NCI-H1417 (cell line): ENCODE measurements at places on chromosomes 11 and 22.

GRCh38 chr11:118180300-118180703, 3.9 kb upstream of the SCN2B start:
- DNase-seq: no peak

GRCh38 chr11:65606876-65607613, 7.0 kb downstream of the MAP3K11 start:
- no peak for DNase-seq

DNA sequence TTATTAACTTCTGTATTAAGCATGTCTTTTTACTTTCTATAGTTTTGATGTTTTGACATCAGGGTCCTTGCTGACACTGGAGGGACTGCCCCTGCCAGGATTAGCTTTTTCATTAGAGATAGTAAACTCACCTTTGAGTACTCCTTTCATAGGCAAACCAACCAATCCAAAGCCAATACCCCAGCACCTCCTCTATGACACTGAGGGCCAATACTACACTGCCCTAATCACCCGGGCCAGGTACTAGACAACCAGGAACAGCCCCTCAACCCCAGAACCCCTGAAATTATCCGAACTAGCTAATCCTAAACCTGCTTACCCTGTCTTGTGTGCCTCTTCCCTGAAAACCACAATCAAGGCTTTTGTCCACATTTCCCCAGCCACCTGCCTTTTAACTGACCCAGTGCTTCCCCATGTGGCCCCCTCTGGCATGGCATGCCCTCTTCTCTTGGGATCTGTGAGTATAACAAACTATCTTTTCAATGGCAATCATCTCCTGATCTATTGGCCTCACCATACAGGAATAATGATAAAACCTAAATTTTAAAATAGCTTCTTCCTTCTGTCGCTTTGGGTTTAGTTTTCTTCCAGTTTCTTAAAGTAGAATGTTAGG, 31.2 kb downstream of the RAB6A start:
- peak; percentile 42 for DNase-seq

DNA sequence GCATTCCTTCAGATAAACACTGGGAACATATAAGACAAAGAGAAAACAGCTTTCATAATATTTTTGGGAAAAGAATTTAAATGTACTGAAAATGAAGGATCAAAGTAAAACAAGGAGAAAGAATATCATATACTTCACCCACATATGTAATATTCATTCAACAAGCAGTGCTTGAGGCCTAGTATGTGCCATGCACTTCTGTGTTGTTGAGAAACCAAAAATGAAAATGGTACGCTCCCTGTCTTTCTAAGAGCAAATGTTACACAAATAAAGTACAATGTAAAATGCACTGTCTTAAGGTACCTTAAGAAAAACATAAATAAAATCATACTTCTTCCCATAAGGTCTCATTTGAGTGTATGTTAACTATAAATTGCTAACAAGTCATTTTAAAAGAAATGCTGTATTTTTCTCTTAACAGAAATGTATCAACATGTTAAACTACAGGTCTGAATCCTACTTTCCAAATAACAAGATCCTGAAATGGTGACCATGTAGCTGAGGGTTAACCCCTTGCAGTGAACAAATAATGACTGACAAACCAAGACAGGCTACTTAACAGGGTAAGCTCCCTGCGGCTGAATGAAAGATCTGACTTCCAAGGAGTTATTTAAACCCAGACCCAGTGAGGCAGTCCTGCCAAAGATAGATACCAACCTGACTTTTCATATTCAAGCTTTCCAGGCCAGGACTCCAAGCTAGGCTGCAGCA, 377.6 kb downstream of the DCDC1 start:
- DNase-seq: no peak

DNA sequence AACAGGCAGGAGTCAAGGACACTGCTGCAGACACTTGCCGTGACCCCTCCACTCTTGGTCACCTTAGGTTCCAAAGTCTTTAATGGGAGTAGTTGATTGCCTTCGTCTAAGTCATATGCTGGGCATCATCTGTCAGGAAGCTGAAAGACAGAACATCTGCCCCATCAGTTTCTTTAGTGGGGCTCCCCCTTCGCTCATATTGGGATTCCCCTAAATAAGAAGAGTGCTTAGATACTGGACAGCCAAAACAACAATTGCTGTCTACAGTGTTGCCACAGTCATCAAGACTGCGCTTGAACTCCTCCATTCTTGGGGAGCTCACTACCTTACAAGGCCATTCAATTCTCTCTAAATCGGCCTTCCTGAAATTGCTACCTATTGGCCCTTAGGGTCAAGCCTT, 58.5 kb downstream of the UBASH3B start:
- no peak for DNase-seq

GRCh38 chr11:57131080-57131790, 50.5 kb upstream of the LRRC55 start:
- DNase-seq: peak; percentile 25

DNA sequence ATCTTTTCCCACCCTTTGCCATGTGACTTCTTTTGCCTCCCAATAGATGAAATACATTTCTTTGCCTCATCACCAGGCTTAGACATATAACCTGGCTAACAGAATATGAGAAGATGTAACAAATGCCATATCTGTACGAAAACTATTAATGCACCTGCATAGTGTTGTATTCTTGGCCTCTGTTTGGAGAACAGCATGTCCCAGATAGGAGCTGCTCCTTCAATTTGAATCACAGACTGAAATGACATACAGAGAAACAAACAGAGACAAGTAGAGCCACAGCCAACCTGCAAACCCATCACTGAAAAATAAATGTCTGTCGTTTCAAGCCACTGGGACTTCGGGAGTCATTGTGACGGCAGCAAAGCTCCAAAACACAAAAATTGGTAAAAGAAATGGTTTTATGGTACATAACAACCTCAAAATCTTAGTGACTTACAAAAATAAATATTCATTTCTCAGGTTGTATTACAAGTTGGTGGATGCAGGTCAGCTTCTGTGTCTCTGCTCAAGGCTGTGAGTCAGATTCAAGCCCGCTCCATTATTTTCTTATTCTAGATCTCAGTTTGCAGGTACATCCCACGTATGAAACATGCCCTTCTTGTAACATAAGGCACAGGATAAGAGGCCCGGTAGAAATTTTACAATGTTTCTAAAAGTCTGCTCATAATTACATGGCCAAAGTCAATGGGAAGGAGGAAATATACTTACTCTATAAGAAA, 171.3 kb upstream of the SOX6 start:
- no peak for DNase-seq

DNA sequence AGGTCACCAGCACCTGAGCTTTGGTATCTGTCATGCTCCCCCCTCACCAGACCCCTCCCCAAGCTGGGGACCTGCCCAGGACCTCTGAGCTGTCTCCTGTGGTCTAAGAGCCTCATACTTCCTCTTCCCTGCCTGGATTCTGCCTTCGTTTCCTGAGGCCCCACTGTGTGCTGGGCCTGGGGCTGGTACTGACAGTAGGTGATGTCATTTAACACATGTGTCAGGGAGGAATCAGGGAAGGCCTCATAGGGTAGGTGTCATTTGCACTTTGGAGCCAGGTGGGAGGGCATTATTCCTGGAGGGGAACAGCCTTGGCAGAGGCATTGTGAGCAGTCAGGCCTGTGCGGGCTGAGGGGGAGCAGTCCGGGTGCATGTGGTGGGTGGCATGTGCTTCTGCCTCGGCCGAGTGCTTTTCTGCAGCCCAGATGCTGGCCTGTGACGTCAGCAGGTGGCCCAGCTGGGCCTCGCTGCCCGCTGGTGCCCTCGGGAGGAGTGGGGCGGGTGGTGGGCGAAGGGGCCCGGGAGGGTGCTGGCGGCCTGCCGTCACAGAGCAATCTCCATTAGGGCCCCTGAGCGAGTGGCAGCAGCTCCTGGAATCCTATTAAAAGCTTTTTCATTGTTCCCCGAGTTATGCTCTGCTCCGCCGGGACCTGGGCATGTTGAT, 9.1 kb downstream of the FLRT1 start:
- DNase-seq: no peak

GRCh38 chr11:57568330-57568766, 876 bp upstream of the UBE2L6 start:
- DNase-seq: no peak

GRCh38 chr11:107482234-107482633, 24.6 kb upstream of the CWF19L2 start:
- peak; percentile 13 for DNase-seq

DNA sequence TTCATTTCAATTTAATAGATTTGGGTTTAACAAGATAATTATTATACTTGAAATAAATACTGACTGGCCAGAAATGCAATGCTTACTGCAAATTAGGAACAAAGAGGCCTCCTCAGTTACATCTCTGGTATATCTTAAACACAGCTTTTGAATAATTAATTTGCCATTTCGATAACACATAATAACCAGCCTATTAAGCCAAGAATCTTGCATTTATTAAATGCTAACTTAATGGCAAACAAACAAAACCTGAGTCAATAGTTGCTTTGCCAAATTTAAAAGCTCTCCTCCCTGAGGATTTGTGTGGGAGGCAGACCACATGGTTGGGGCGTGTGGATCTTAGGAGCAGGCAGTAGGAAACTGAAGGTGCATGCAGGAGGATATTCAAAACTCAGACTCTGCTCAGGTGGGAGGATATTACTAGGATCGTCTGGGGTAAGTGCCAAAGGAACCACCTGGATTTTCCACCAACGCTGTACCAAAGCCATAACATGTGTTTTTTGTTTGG, 17.9 kb upstream of the FJX1 start:
- no peak for DNase-seq

GRCh38 chr11:66915046-66915832, 42.9 kb downstream of the PC start:
- no peak for DNase-seq

- DNase-seq: no peak
Measured at GRCh38 chr22:36331912-36332622, 55.7 kb downstream of the MYH9 start.

GRCh38 chr11:45026835-45027234, 76.2 kb upstream of the TP53I11 start:
- DNase-seq: no peak

DNA sequence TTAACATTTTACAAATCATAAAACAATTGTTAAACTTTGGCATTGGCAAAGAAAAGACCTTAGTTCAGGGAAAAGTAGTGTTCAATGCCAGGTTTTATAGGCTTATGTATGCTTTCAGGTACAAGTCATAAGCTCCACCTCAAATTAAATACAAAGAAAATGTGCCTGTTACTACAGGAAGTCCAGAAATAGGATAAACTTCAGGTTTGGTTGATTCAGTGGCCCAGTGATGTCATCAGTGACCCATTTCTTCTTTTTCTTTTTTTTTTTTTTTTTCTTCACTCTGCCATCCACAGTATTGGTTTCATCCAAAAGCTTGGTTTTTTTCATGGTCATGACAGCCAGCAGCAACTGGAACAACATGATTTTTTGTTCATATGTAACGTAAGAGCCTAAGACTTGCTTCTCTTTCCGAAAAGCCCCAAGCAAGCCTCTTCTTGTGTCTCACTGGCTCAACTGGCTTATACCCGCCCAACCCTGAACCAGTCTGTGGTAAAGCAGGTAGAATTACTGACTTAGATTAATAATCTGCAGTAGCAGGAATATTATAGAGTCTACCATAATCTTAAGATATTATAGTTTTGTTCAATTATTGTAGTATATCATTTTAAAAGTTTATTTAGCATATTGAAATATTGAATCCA, 46.2 kb downstream of the TTC17 start:
- DNase-seq: no peak

DNA sequence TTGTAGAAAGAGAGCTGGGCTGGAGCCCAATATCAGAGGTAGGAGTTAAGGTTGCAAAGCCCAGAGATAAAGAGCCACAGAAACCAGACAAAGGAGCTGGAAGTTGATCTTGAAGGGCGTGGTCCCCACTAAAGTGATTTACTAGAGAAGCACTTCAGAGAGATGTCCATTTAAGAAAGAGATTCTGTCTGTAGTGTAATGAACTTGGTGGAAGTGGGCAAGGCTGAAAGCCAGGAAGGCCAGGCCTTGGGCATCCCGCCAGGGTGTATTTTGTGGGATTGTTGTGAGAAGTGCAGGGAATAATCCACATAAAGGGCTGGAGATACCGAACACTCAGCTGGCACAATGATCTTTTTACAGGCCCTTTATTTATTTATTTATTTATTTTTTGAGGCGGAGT, 1398.8 kb downstream of the TBC1D22A start:
- DNase-seq: no peak

GRCh38 chr11:28584992-28585391, 476.8 kb downstream of the METTL15 start:
- DNase-seq: no peak

- DNase-seq: peak; percentile 18
Measured at GRCh38 chr22:50486561-50487289, at the start of gene MIOX. Gene MIOX, plus strand, starts transcription at chr22:50486859. Its CDS starts 39 bp downstream, at chr22:50486898.

GRCh38 chr11:75507571-75507970, 18.2 kb downstream of the GDPD5 start:
- no peak for DNase-seq

GRCh38 chr22:42273855-42274451, 3.5 kb upstream of the TCF20 start:
- DNase-seq: no peak

DNA sequence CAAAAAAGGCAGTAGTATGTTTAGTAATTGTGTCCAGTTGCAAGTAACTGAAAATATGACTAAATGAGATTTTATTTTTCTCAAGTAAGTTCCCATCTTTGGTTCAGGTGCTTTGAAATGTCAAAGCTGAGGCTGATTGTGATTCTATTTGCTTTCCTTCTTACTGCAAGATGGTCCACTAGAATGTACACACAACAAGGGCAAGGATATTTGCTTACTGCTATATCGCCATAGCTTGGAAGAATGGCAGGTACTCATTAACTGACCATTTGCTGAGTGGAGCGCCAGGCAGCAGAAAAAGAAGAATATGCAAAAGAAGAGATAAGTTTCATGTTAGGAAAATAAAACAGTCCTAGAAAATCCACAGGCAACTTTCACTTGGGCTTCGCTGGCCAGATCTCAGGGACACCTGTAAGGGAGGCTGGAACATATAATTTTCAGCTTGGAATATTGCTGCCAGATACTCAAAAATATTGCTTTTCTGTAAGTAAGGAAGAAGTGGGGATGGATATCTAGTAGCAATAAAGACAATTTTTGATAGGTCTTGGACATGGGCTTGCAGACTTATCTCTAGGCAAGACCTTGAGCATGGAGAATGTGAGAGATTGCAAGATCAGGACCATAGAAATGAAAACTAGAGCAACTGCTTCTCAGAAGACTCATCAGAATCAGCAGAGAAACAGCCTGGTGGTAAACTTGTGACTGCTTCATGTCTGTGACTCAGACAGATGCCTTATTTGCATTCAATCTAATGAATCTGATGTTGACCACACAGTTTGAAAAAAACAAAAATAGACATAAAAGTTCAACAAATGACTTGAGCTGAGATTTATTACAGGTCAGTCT, 44.8 kb upstream of the OR9Q1 start:
- DNase-seq: no peak
